Amygdala (tissue), 56 donors: ENCODE measurements at places on chromosomes 3 and 15.

DNA sequence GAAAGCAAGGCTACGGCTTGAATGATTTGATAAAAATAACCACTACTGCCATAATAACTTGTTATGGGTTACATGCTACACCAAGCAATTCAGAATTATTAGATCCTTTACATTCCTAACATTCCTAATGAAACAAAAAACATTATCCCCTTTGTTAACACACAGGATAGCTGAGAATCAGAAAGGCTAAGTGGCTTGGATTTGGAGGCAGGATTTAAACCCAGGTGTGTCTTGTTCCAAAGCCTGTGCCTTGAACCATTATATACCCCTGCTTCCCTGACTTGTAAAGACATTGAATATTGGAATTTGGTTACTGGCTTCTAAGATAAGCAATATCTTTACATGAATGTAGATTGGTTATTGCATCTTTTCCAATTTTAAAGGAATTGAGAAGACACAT, 417.1 kb upstream of the GOLIM4 start:
- DNase-seq, result no peak

DNA sequence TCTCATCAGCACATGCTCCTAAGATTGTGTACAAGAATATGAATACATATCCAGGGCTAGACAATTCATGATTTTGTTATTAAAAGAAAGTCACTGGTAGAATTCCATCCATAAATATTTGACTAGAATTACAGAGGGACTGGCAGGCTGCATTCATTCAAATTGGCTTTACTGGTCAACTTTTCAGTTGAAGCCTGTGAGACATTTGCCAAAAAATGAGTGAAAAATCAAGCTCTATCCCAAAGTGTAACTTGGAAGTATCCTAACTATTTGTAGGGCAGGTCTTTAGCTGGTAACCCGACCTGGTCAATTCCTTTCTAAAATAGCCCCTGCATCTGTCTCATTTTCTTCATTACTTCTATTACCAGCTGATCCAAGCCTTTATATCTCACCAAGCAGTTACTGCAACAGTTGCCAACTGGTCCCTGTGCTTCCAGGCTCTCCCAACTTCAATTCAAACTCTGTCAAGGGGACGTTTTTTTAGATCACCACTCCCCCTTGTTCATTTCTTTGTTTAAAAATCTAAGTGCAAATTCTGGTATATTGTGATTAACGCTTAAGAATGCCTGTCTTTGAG, 173.1 kb upstream of the TBL1XR1 start:
- no peak for DNase-seq

GRCh38 chr15:66897416-66897815, 168.0 kb upstream of the SMAD3 start:
- DNase-seq, result no peak

GRCh38 chr3:48514431-48515227, 10.7 kb upstream of the SHISA5 start:
- no peak for DNase-seq

GRCh38 chr15:75136118-75136517, 65.6 kb upstream of the C15orf39 start:
- no peak for DNase-seq

DNA sequence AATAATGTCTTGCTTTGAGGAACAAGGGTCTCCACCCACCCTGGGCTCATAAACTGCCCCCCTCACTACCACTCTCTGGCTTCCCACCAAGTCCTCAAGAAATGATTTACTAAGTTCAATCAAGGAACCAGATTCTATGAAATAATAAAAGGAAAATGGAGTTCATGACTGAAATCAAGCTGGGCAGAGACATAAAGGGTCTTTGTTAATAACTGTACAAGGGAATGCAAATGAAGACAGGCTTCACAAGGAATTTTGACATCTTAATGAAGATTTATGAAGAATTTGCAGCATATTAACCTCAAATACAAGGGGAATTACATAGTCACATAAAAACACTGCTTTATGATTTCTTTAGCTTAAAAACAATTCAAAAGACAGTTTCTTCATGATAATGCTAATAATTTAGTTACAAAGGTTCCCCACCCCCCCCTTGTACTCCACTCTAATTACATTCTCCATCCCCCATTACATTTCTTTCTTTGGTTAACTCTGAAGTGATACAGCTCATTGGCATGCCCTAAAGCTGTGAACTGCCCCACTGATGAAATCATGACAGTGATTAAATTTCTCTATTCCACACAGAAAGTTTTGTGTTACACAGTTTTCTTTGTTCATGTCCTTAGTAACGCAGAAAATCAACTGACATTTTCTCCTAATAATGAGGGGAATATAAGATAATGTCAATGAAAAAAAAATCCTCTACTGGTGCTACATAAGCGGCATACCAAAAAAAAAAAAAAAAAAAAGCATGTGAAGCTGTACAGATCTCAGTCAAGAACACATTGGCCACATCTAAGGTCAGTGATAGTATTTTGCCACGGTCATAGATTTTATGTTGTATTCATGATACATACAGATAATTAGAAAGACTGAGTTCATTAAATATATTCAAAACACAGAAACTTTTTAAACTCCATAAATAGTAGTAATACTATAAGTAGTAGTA, 54.4 kb downstream of the WWTR1 start:
- no peak for DNase-seq

- no peak for DNase-seq
These were observed 175.6 kb downstream of the GREM1 start for GRCh38 chr15:32893421-32893820.

- no peak for DNase-seq
These were observed 50.1 kb downstream of the TYRO3 start for GRCh38 chr15:41609123-41609522.

GRCh38 chr15:59940928-59941327, 63.2 kb upstream of the FOXB1 start:
- no peak for DNase-seq

GRCh38 chr3:188271226-188271914, 117.4 kb downstream of the LPP start:
- no peak for DNase-seq

DNA sequence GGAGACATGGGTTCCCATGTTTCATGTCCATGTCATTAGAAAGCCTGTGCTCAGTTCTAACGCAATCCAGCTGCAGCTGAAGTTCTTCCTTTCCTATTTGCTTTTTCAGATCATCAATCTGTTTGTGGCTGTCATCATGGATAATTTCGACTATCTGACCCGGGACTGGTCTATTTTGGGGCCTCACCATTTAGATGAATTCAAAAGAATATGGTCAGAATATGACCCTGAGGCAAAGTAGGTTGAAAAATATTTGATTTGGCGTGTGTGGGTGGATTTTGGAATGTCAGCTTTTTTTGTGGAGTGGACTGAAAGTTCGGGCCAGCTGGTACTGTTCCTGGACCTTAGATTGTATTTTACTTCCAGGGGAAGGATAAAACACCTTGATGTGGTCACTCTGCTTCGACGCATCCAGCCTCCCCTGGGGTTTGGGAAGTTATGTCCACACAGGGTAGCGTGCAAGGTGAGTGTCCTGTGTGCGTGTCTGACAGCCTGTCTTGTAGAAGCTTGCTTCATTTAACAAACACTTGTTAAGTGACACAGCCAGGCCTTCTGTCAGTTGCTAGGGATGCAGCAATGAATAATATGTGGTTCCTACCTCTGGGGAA, 69.6 kb downstream of the CHDH start:
- DNase-seq, result no peak

DNA sequence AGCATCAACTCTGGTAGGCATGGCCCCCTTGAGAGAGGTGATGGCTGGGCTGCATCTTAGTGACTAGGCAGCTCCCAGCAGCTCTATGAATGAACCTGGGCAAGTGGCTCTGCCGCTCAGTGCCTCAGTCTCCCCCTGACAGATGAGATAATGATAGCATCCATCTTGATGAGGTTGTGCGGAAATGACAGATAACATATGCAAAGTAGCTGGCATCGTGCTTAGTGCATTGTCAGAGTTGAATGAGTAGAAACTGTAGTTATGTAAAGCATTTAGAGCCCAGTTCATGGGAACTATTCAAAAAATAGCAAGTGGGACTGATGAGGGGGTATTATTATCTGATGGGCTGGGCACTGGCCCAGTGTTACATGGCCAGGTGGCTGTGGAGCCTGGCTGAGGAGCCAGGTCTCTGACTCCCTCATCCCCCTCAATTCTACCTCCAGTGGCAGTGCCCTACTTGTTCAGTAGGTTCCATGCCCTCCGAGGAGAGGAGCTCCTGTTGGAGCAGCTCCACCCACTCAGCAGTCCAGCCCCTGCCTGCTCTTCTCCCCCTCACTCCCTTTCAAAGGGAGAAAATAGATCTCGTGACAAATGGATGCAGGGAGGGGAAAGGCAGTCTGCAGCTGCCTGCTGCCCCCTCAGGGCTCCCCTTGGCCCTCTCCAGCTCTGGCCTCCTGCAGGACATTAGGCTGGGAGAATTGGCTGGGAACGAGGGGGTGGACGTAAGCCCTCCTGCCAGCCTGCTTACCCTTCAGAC, 6.6 kb downstream of the PRKCD start:
- no peak for DNase-seq

- no peak for DNase-seq
These were observed 579.3 kb downstream of the EDEM1 start for GRCh38 chr3:5766848-5767247.

DNA sequence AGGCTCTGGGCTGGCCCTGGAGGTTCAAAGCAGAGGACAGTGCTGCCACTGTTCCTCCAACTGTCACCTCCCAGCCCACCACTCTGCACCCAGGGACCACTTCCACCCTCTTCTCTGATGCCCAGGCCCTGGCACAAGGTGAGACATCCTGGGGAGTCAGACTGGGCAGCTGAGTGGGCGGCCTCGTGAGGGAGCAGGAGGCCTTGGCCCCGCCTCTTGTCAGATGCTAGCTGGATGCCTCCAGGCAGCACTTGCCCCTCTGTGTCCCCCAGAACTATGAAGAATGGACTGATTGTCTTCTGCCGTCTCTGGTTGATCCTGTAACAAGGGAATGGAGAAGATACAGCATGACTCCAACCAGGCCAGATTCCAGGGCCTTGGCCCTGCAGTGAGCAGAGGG, 191.0 kb upstream of the LINGO1 start:
- DNase-seq, result no peak

DNA sequence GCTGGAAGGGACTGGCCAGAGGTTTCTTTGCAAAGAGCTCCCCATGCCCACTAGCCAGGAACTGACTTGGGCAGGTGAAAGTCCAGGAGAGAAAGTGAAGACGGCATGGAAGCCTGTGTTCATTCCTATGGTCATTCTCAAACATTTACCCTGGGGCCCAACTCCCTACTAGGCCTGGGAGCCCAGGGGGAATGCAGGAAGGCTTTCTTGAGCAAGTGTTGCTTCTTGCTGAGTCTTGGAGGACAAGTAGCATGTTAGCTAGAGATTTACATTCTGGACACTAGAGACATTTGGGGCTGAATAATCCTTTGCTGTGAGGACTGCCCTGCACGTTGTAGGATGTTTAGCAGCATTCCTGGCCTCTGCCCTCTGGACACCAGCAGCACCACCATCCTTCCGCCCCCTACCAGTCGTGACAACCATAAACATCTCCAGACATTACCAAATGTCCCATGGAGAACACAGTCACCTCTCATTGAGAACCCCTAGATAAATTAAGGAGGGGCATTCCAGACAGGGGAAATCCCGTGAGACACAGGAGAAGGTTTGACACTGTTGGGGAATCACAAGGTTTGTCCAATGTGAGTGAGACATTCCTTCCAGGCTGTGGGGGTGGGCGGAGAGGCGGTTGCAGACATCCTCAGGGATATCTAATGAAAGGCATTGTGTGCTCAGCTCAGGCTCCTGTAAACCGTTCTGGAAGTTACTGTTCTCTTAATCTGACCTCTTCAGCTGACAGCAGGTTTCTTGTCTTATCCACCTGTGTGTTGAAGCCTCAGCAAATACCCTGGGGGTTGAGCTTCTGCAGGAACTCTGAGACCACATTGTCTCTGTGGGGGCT, 236.2 kb downstream of the TLE3 start:
- DNase-seq, result no peak

DNA sequence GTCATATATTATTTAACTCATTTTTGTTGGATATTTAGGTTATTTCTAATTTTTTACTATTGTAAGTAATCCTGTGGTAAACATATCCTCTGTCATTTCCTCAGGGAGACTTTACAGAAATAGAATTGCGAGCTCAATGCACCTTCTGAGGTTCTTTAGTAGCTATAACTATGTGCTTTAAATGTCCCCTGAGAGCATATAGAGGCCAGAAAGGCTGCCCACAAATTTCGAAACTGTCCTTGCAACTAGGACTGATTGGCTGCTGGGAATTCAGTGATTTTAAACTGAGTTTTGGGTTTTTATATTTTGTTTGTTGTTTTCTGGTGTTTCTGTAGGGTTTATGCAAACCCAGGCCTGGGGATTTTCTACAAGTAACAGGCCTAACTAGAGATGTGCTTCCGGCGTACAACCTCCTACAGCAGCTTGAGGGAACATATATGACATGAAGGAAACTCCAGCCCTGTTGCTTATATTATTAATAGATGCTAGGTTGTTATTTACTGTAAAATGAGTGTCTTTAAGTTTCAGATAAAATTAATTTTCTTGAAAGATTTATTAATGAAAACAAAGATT, 29.1 kb upstream of the P4HTM start:
- DNase-seq, result no peak

GRCh38 chr3:161422171-161422700, 50.9 kb upstream of the SPTSSB start:
- DNase-seq, result no peak

DNA sequence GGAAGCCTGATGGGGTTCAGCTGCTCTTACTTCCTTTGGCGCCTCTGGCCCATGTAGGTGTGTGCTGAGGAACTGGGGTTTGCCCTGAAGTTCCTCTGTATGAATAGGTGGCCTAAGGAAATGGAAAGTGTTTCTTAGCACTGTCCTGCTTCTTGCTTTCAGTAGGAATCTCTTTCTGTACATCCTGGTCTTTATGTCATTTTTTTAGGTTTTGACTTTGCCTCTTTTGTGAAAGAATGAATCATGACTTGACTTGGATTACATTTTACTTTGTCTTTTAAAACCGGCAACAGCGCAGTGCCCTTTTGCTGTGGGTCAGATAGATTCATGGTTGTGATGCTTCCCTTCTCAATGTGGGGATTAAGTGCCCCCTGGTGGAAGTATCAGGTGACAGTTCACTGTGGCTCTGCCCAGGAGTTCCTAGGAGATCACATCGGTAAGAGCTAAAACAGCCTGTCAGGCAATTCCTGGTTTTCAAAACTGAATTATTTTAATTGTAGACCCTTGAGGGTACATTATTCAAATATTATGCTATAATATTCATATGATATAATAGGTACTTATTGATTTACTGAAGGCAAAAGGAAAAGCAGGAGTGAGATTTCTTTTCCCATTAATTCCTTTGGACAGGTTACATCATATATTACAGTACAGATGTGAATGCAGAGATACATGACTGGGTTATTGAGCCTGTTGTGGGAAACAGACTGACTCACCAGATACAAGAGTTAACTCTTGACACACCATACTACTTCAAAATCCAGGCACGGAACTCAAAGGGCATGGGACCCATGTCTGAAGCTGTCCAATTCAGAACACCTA, 95.4 kb downstream of the HCN4 start:
- DNase-seq, result no peak

GRCh38 chr3:85316252-85316651, 357.5 kb downstream of the CADM2 start:
- DNase-seq, result no peak
